ENCODE measurements at places on chromosomes 5 and 9.

- DNase-seq: no peak
These were observed 1.5 kb downstream of the SPAAR start for GRCh38 chr9:35910613-35911359.

DNA sequence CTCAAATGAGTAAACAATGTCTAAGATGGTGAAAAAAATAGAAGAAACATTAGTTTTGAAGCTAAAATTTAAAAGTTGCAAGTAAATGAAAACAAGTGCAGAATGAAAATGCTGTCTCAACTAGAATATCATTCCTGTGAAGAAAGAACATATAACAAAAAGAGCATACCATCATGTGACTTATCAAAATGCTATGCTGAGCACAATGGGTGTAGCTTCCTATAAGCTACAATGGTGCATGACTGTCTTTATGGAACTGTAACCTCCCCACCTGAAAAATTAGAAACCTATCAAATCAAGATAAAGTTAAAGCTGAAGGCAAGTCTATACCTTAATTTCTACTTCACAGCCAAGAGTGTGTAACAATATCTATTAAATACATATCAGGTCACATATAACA lies 192.0 kb downstream of the AP3B1 start:
- no peak for DNase-seq

DNA sequence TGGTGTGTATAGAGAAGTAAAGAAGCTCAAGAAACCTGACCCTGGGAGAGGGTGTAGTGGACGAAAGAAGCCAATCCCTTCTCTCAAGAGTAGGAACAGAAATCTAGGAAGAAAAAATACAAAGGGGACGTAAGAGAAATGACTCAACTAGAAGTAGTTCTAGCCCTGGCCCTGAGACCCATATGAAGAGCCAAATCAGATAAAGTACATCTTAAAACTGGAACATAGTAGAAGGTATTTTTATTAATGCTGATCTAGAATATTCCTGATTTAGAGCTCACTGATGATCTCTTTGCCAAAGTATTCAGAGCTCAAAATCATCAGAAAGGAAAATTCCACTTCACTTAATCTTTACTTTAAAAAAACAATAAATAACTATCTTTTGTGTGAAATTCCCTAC lies 184.8 kb downstream of the MLLT3 start:
- no peak for DNase-seq

DNA sequence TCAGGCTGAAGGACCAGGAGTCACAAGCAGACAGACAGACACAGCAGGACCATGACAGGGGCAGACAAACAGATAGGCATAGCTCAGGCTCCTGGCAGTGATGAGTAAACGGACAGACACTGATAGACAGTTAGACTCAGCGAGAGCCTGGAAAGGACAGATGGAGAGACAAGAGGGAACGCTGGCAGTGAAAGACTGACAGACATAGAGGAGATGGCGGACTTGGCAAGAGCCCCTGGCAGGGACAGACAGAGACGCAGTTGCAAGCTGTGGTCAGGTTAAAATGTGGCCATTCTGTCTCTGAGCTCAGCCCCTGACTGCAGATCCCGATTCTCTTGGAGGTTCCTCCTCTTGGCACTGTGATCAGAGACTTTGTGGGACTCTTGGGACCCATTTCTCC lies 13.6 kb downstream of the CSF2 start:
- DNase-seq: no peak

- DNase-seq: peak; percentile 54
These were observed 107.0 kb downstream of the TRIO start for GRCh38 chr5:14250084-14250695.

GRCh38 chr9:71254592-71255277 lies 133.3 kb upstream of the TRPM3 start:
- no peak for DNase-seq

- DNase-seq: no peak
These were observed 245.1 kb upstream of the C9orf72 start for GRCh38 chr9:27818348-27818747.

- peak; percentile 48 for DNase-seq
These were observed at the start of gene GOLGA2 for GRCh38 chr9:128275198-128276007. GOLGA2 (minus strand) TSS chr9:128276007; CDS start chr9:128275976, 31 bp downstream.

- no peak for DNase-seq
These were observed 119.5 kb downstream of the ADCY2 start for GRCh38 chr5:7515284-7515914.

GRCh38 chr9:77236693-77237092 lies 59.4 kb downstream of the VPS13A start:
- no peak for DNase-seq

DNA sequence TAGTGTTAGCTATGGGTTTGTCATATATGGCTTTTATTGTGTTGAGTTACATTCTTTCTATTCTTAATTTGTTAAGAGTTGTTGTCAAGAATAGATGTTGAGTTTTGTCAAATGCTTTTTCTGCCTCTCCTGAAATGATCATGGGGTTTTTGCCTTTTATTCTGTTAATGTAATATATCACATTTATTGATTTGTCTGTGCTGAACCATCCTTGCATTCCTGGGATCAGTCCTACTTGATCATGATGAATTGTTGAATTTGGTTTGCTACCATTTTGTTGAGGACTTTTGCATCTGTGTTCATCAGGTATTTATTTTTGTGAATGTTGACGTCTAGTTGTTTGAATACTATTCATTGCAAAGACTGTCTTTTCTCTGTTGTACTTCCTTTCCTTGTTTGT lies 23.9 kb downstream of the RIC1 start:
- no peak for DNase-seq

- peak; percentile 15 for DNase-seq
These were observed 1068.5 kb upstream of the CDH10 start for GRCh38 chr5:25713259-25713658.

- DNase-seq: no peak
These were observed 412.1 kb upstream of the CDH10 start for GRCh38 chr5:25056836-25057235.

GRCh38 chr5:163916376-163916775 lies 411.0 kb downstream of the MAT2B start:
- no peak for DNase-seq

GRCh38 chr5:172492097-172492840 lies 37.9 kb upstream of the SH3PXD2B start:
- DNase-seq: no peak

DNA sequence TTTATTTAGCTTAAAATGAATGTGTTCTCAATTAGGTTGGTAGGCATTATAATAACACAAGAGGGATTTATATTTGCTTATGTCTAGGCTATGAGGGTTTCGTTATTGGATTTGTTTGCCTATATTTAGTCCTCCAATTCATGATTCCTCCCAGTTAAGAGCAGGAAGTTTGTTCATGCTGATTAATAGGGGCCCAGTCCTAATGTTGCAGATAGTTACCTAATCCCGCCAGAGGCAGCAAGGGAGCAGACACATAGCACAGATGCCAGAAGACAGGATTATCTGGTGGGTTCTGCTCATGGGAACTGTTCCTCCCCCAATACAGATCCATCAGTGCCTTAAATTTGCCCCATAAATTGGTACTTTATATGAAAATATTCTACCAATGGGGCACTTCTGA lies 100.8 kb upstream of the TLE4 start:
- no peak for DNase-seq

GRCh38 chr5:67607958-67608357 lies 411.4 kb upstream of the CD180 start:
- DNase-seq: no peak

GRCh38 chr5:13027874-13028273 lies 916.6 kb downstream of the DNAH5 start:
- no peak for DNase-seq

DNA sequence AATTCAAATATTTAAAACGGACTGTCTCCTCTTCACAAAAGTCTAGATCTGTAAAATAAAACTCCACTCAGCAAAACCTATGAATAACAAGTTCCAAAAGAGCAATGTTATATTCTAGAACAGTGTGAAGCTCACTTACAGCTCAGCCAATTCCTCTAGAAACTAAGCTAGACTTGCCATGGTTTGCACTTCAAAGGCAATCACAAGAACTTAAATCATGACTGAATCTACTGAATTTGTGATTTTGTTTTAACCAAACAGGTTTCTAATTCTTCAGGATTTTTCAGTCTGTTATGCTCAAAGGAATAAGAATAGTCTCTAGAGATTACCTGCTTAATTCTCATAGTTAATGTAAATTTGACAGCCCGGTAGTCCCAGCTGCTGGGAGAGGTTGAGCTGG lies 1.4 kb upstream of the PKD2L2 start:
- DNase-seq: no peak

DNA sequence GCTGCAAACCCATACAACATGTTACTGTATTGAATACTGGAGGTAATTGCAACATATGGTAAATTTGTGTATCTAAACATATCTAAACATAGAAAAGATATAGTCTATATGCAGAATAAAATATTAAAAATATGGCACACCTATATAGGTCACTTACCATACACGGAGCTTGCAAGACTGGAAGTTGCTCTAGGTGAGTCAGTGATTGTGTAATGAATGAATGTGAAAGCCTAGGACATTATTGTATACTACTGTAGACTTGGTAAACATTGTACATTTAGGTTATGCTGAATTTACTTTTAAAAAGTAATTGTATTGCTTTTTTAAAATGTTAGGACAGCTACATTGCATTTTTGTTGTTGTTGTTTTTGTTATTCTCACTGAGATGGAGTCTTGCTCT lies 968.8 kb downstream of the TLE1 start:
- DNase-seq: no peak

DNA sequence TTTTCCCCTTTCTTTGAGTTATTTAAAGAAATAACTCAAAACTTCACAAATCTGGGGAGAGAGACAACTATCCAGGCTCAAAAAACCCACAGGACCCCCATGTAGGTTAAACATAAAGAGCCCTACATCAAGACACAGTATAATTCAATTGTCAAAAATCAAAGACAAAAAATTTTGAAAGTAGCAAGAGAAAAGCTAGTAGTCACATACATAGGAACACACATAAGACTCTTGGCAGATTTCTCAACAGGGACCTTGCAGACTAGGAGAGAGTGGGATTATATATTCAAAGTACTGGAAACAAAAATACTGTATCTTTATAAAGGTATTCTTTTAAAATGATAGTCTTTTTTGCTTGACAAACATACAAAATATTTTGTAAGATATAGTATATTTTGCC lies 296.9 kb downstream of the OSTF1 start:
- DNase-seq: no peak

DNA sequence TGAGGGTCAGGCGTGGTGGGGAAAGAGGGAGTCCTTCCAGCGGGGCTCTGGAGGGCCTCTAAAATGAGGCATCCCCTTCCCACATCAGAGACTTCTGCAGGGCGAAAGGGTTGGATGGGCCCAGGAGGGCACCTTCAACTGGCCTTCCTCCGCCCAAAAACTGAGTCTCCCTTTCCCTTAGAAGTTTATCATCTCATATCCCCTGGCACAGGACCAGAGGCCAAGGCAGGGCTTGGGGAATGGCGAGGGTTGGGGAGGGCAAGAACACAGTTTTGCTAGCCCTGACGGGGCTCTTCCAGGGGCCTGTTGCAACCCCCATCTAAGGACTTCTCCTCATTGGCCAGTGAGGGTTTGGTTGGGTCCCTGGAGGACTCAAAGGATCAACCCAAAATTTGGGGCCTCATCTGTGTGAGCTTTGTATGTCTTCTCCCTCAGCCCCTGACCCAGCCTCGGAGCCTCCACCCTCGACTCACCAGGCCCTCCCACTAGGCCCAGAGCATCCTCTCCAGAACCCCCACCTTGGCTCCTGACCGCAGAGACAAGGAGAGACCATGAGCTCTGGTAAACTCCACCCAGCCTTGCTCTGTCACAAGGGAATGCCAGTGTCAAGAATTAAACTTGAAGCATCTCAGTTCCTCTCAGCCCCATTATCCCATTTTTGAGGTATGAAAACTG lies 24.1 kb downstream of the AQP7 start:
- DNase-seq: no peak

GRCh38 chr5:167413506-167413905 lies 877.9 kb upstream of the WWC1 start:
- no peak for DNase-seq

GRCh38 chr9:76699971-76700370 lies 64.3 kb upstream of the PCA3 start:
- DNase-seq: no peak

- no peak for DNase-seq
These were observed 65.3 kb downstream of the SH3RF2 start for GRCh38 chr5:146001544-146002190.

GRCh38 chr5:83368319-83368718 lies 103.2 kb upstream of the VCAN start:
- no peak for DNase-seq

DNA sequence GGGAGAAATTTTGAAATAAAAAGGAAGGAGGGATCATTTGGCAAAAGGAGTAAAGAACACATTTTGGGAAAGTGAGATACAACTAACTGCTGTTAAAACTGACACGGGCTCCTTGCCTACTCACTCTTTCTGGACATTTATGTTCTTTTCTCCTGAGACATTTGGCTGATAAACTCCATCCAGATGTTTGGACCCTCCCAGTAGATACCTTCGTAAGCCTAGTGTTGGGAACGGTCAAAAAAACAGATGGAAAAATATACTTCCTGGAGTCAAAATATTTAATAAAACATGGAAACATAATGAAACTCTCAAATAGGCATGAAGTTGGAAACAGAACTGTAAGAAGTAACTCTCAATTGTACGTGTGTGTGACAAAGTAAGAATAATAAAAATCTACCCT lies 360.1 kb upstream of the RIOK2 start:
- no peak for DNase-seq

DNA sequence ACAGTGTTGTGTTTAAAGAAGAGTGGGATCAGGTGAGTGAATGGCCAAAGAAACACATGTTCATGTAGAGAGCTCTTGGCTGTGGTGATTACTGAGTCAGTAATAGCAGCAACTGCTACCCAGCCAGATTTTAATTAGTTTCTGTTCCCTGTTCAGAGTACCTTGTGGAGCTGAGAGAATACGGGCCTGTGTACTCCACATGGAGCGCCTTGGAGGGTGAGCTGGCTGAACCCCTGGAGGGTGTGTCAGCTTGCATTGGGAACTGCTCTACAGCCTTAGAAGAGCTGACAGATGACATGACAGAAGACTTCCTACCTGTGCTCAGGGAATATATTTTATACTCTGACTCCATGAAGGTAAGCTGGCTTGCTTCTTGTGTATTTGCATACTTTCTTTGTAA lies 52.3 kb downstream of the SLC46A2 start:
- no peak for DNase-seq

- no peak for DNase-seq
These were observed 343.7 kb downstream of the EBF1 start for GRCh38 chr5:158755986-158756385.

- DNase-seq: no peak
These were observed 23.3 kb downstream of the SPRY4 start for GRCh38 chr5:142301540-142301939.

DNA sequence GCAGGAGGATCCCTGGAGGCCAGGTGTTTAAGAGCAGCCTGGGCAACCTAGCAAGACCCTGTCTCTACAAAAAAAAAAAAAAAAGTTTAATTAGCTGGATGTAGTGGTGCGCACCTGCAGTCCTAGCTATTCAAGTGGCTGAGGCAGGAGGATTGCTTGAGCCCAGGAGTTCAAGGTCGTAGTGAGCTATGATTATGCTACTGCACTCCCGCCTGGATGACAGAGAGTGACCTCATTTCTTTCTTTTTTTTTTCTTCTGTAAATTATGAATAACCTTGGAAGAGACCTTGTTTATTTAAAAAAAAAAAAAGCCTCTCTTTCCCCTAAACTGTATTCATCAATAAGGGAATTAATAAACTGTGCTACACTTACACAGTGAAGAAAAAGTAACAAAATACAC lies 43.6 kb upstream of the SLC30A5 start:
- no peak for DNase-seq
